ENCODE measurements at places on chromosomes 5 and 9. TPM values are rescaled to one million over a fixed set of nuclear protein-coding genes. Genes with fewer than 3 reads are reported as not detected.
A peak's percentile ranks its signal among the peaks of the same experiment; 100 is the strongest.

ERAP2 gene
- total RNA-seq = 9.6 TPM

DBH gene
- not detected for total RNA-seq

GLRA1 gene
- not detected for total RNA-seq

DNA sequence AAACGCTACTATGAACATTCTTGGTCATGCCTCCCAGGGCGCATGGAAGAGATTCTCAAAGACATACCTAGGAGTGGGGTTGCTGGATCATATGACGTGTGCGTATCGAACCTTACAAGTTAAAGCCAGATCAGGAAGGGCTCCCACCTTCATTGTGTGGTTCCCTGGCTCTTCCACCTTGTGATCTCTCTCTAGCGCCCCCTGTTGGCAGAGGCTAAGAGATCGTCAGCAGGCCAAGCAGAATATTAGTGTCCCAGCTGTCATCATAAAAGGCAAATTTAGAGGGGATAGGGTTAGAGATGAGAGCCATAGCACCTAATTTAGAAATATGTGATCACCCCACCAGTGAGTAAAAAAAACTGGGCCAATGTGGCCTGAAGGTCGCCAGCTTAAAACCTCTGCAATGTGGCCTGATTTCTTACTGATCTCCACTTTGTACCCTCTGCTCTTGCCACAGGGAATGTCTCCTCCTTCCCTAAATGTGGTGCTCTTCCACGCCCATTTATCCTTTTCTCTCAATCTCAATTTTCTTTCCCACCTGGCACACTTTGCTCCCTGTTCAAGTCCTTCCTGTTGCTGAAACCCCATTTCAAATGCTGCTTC lies 91.7 kb upstream of the SHB start:
- DNase-seq = peak; percentile 53

GRCh38 chr9:133584167-133584558 lies 25.0 kb downstream of the FAM163B start:
- DNase-seq = no peak

DNA sequence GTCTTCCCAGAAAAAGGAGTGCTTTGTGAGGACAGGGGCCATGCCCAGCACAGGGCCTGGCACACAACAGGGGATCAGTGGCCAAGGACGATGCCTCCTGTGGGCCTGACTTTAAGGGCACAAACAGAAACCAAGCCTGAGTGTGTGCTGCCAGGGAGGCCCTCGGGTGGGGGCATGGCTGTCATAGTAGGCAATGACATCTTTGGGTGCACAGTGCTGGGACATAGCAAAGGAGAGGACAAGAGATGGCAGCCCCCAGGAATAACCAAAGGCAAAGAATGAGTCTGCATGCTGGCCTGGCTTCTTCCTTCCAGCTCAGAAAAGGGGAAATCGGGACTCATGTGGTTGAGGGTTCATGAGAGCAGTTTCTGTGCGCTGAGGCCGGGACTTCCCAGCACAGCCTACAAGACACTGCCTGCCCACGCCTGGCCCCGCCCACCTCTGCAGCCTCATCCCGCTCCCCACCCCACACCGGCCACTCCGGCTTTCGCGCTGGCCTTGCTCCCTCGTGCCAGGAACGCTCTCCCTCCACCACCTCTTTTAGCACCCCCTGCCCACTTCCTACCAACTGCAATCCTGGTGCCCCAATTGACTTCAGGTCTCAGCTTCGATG lies 13.8 kb upstream of the LHX2 start:
- no peak for DNase-seq

DNA sequence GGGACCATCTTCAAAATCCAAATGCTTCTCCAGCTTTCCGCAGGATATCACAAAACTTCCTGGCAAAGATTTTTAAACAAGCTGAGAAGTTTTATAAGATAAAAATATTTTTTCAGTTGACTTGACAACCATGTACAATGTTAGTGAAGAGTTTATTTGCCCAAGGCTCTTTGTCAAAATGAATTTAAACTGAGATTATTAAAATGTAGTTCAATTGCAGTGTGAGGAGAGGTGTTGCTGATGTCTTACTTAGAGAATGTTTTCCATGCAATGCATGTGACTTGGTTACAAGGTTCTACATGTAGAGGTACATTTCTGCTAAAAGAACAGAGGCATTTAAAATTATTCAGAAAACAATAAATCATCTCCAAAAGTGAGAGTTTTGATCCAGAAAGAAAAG lies 131.4 kb upstream of the MINAR2 start:
- DNase-seq = no peak

GRCh38 chr5:14675865-14676300 lies 11.4 kb downstream of the OTULIN start:
- no peak for DNase-seq

Measured in PC-3 (cell line).